ENCODE measurements at places on chromosomes 16 and 17.

DNA sequence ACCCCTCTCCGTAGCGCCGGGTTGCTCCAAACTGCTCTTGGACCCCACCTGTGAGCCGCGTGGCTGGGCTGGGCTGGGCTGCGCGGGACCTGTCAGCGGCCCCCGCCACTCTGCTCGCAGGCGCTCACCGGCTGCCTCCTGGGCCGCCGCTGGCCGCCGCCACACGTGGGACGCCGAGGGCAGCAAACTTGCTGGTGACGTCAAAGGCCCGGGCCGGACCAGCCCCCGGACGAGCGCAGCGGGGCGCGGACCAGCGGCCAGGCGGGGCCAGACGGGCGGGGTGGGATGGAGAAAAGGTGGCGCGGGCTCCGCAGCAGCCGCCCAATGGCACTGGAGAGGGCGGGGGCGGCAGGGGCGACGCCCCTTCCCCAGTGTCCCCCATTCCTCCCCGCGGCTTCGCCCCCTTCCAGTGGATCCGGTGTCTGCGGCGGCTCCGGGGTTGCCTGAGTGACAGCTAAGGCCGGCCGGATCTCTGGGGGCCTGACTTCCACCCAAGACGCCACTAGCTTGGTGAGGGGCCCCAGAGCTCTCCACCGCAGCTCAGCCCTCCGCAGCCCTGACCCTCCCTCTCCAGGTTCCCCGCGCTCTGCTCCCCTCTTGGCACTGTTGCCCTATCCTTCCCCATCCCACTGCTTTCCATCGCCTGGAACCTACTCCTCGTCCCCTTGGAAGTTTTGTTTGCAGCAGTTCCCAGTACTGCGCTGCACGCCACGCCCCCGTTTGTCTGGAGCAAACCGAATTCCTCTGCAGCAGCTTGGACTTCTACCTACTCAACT lies at the start of gene HS3ST3A1:
HS3ST3A1 (minus strand) TSS at position 154 of the 776 bp plus-strand sequence. CDS start 800 bp downstream, outside the sequence.
- DNase-seq: no peak

- no peak for DNase-seq
Observed at GRCh38 chr16:568401-569258, 1.1 kb upstream of the PIGQ start.

DNA sequence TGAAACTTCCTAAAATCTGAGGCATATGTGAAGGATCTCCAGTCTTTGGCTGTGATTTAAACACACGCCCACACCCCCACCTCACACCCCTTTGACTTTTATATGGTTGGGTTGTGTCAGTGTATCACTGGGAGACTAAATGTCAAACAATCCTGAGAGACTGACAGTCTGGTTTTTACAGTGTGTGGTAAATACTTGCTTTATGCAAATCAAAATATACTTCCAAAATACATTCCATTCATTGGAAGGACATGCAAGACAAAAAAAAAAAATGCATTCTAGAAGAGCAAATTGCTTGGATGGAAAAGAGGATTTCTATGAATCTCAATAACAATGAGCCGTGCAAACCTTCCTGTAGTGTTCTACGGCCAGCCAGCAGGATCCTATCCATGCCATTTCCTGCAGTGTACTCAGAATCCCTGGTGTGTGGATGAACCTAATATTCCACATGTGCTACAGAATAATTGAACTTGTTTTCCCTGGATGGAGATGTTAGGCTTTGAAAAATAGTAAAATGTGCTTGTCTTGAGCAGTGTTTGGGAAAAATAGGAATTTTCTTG lies 602.1 kb upstream of the GOT2 start:
- DNase-seq: no peak

GRCh38 chr17:61149862-61150362 lies 249.7 kb upstream of the TBX2 start:
- DNase-seq: no peak

DNA sequence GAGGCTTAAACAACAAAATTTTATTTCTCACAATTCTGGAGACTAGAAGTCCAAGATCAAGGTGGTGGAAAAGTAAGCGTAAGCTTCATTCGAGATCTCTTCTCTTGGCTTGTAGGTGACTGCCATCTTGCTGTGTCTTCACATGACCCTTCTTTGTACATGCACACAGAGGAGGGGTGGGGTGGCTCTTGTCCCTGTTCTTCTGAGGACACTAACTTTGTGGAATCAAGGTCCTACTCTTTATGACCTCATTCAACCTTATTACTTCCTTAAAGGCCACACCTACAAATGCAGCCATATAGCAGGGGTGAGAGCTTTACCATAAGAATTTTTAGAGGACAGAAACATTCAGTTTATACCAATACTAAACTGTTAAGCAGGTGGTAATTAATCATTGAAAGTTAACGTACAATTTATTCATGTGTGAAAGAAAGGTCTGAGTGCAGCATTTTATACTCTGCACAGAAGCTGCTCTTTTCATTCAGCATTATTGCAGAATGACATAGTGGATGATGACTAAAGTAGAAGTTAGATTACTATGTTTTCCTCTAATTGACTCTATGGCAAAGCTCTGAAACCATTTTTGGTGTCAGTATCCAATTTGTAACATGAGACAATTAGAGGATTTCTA lies 139.9 kb upstream of the HLF start:
- DNase-seq: no peak

GRCh38 chr17:49013311-49014213 lies 16.4 kb downstream of the IGF2BP1 start:
- DNase-seq: no peak

DNA sequence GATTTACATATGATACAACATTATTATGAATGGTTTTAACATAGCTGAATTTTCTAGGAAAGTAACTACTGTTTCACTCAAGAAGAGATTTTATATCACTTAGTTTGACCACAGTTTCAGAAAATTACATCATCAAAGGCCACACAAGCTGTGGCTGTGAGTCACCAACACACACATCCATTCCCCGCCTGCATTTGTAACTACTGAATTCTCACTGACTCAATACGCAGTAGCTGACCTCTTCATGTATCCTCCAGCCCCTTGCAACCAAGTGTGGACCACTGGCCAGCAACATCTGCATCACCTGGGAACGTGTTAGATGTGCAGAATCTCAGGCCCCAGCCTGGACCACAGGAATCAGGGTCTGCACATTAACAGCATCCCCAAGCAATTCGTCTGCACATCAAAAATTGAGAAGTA lies 197.6 kb downstream of the XYLT1 start:
- DNase-seq: no peak

DNA sequence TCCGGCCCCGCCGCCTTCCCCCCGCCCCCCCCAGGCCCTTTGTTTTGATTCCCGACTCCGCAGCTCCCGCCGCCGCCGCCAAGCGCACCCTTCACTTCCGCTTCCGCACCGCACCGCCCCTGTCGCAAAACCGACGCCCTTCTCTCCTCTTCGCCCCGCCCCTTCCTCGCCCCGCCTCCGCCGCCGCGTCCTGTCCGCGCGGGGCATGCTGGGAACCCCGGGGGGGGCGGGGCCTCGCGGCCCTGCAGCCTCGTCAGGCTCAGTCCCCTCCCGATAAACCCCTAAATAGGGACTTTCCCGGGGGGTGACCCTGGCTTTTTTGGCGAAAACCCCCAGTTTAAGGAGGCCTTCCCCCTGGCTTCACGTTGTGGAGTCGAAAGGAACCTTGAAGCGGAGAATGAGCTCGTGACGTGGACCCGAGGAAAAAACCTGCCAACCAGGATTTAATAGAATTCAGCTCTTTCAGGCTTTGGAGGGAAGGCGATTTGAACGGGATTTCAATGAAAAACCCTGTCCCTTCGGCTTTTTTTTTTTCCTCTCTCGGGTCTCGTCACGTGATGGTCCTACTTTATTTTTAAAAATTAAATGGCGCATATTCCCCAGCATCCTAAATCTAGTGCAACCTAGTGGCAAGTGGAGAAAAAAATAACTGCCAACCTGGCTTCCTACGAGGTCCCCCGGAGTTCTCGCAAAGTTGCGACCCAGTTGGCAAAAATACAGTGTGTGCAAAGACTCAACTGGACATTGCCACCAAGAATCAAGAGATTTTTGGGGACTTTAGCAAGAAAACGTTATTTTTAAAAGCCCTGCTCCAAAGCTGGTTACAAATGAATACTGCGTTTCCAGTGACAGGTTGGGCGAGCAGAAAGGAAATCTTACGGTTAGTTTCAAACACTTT lies at the start of gene MARF1:
MARF1 (minus strand) TSS at position 107 of the 898 bp plus-strand sequence. CDS start 3,921 bp downstream, outside the sequence.
- DNase-seq: peak; percentile 100

DNA sequence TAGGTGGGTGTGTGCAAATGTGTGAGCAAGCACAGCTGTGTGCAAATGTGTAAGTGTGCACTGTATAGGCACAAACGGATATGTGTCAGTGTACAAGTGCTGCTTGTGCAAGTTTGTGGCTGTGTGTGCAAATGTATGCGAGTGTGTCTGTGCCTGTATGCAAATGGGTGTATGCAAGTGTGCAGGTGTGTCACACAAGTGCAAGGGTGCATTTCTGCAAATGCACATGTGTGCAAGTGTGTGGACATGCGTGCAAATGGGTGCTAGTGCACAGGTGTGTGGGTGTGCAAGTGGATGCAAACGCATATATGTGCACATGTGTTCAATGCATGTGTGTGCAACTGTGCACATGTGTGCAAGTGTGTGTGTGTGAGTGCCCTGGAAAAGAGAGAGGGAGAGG lies 76.5 kb upstream of the TNRC6C start:
- no peak for DNase-seq

DNA sequence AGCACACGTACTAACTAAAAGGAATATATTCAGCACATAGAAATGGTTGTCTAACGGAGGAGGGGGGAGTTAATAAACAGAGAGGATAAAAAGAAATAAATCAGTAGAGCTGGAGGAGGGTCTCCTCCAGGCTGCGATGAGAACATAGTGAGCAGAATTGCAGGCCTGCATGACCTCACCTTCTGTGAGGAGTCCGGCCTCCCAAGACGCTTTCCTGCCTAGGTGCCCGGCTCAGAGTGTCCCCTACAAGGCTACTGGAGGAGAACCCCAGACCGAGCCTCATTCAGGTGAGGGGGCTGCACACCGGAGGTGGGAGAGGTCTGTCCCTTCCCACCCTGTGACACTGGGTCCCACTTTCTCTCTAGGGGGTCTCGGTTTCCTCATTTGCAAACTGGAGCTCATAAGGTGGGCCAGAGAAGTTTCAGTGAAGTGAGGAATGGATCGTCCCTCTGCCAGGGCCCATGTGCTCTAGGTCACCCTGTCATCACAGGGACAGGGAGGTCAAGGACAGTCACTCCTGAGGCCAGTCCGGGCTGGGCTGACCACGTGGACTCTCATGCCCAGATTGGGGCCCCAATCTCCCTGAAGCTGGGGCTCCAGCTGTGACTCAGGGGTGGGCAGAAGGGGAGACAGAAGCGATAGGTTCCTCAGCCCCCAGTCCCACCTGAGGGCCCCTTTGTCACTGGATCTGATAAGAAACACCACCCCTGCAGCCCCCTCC lies 3.3 kb upstream of the HBM start:
- DNase-seq: no peak

GRCh38 chr16:51762081-51762996 lies 611.3 kb upstream of the SALL1 start:
- peak; percentile 11 for DNase-seq

DNA sequence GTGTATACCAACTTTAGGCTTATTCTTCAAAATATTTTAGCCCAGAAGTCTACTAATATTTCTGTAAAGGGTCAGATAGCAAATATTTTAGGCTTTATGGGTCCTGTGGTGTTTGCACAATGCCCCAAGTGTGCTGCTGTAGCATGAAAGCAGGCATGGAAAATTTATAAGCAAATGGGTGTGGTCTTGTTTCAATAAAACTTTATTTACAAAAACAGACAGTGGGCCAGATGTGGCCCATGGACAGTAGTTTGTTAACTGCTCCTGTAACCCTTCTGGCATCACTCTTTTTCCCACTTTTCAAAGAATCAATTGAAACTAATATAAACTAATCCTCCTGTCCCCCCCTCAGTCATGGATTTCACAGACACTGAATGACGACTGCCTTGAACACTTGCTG lies 410.7 kb downstream of the SHISA9 start:
- DNase-seq: no peak

GRCh38 chr17:48440669-48441068 lies 10.7 kb upstream of the SKAP1 start:
- DNase-seq: no peak

GRCh38 chr17:82204831-82205719 lies 7.6 kb downstream of the CCDC57 start:
- DNase-seq: no peak

DNA sequence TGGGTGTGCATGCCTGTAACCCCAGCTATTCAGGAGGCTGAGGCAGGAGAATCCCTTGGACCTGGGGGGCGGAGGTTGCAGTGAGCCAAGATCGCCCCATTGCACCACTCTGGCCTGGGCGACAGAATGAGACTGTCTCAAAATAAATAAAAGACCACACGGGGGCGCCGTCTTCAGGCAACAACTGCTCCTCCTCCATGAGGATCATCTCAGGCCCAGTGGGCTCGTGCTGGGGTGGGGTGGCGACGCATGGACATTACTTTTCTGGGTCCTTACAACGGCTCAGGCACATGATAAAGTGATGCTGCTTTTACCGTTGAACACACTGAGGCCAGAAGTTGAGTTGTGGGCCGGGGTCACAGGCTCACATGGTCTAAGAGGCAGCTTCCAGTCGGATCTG lies 56.2 kb downstream of the PRMT7 start:
- DNase-seq: no peak

- DNase-seq: no peak
Observed at GRCh38 chr16:15847611-15848175, 9.1 kb downstream of the MYH11 start.

DNA sequence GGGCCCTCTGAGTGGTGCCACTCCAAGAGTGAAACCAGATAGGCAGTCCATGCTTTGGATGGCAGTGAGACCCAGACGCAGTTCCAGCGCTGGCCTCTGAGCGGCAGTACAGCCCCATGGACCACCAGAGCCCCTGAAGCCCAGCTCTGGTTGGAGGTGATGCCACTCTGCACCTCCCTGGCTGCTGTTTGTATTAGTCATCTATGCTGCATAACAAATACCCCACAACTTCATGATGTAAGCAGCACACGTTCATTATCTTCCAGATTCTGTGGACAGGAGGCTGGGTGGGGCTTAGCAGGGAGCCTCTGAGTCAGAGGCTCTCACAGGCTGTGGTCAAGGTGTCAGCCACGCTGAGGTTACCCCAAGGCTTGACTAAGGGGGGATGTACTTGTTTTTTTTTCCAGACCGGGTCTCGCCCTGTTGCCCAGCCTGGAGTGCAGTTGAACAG lies 5.1 kb upstream of the NME4 start:
- DNase-seq: peak; percentile 91

- no peak for DNase-seq
Observed at GRCh38 chr16:77885571-77886295, 97.4 kb downstream of the VAT1L start.

DNA sequence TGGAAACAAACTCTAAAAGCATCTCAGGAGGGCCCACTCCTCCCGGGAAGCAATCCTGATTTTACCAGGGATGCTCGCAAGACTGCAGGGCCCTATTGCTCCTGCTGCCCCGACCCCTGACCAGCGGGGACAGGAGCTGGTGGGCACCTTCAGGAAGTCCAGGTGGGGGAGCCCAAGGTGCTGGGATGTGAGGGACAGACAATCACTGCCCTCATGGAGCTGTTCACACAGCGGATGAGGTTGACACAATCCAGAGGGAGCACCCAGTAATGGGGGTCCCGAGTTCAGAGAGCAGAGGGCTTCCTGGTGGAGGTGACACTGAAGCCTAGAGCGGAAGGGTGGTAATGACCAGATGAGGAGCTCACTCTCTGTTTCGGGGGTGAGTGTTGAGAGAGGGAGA lies 126.2 kb downstream of the FOXL1 start:
- DNase-seq: no peak

GRCh38 chr16:450385-450784 lies 24.9 kb downstream of the RAB11FIP3 start:
- DNase-seq: no peak

- no peak for DNase-seq
Observed at GRCh38 chr17:72706396-72706981, 386.0 kb downstream of the SLC39A11 start.

- peak; percentile 96 for DNase-seq
Observed at GRCh38 chr16:3023669-3024478, at the start of the genes HCFC1R1 and THOC6. TSS of gene HCFC1R1 (minus strand) at chr16:3023942. CDS start at chr16:3023941, 1 bp downstream. TSS of gene THOC6 (plus strand) at chr16:3024035. CDS start at chr16:3024327, 292 bp downstream.

Data from CD8-positive, alpha-beta T cell (primary cell).